ENCODE measurements at places on chromosomes 6 and 20. TPM values are rescaled to one million over a fixed set of nuclear protein-coding genes. Genes with fewer than 3 reads are reported as not detected.

KIF6 gene
- not detected for total RNA-seq

PARD6B gene
- total RNA-seq: 0.19 TPM

FAM83C gene
- not detected for total RNA-seq

DNA sequence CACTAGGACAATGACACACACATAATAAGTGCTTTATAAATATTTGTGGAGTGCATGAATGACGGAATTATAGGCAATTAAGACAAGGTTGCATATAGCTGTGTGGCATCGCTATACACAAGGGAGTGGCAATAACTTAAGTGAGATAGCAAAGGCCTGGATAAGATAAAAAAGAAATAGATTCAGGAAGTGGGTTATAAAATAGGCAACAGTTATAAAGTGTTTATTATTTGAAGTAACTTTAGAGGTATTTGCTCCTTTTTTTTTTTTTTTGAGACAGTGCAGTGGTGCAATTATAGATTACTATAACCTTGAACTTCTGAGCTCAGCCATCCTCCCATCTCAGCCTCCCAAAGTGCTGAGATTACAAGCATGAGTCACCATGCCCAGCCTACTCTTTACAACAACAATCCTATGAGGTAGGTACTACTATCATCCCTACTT lies 75.9 kb upstream of the LOC128125822 start:
- DNase-seq: no peak

- DNase-seq: peak; percentile 18
Measured at GRCh38 chr6:69933239-69933638, 66.9 kb downstream of the COL19A1 start.

DNA sequence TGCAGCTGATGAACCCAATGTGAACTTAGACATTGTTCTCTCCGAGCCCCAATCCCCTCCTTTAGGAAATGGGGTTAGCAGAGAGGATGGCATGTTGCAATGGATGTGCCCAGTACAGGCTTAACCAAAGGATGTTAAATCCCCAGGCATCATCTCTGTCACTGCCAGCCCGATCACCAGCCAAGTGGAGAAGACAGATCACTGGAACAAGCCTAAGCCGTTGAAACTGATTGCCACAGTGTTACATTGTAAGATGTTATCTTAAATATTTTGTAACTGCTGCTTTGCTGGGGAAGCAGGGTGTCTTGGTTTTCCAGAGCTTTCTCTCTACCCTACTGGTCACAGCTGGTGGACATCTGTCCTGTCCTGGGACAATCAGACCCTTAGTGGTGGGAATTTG lies 783.4 kb upstream of the CHD6 start:
- no peak for DNase-seq

GRCh38 chr6:37273690-37274089 lies 15.7 kb upstream of the TMEM217 start:
- DNase-seq: no peak

Data from myocyte (in vitro differentiated cells).